Spleen (tissue), 13 donors: ENCODE measurements at places on chromosomes 16 and 17.

DNA sequence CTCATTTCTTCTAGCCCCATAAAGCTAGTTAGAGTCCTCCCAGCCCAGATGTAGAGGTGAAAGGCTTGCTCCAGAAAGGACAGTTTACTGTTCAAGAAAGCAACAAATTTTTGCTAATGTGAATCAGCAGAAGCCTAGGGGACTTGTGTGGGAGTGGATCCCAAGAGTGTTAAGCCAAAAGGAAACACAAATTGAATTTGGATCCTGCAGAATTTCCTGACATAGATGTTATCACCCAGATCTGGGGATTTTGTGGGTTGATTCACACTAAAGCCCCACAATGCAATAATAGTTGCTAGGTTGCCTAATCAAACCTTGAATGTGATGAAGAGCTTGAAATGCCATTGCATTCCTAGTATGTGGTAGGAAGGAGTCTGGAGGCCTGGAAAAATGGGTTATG lies 135.2 kb upstream of the HS3ST3A1 start:
- no peaks in the 10 kb centered on the region for H3K27me3 ChIP-seq
- no peaks in the 10 kb centered on the region for H3K36me3 ChIP-seq
- H3K4me3 ChIP-seq, result no peak overlapping the region
- DNase-seq, result no peak

DNA sequence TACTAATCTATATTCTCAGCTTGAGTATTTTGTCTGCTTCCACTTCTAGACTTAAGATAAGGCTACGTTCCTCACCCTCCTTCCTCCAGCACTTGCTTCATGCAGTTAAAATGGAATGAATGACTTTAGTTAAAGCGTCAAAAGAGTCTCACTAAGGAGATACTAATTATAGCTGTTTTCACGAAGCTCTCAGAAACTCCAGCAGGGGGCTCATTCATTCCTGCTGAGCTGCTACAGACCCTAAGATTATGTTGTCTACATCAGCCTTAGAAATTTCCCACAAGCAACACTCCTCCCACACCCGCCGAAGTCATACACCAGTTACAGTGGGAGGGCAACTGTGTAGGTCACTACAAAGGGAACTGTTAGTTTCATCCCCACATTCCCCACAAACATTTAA lies 57.0 kb upstream of the KIFC3 start:
- peak; percentile 16 for DNase-seq
- no peaks in the 10 kb centered on the region for H3K27me3 ChIP-seq
- peaks cover 19% of the 10 kb centered on the region for H3K4me1 ChIP-seq
- no peak overlapping the region for H3K4me3 ChIP-seq
- no peaks in the 10 kb centered on the region for H3K36me3 ChIP-seq

GRCh38 chr17:65345261-65346005 lies 208.3 kb downstream of the RGS9 start:
- H3K4me3 ChIP-seq, result no peak overlapping the region
- no peaks in the 10 kb centered on the region for H3K4me1 ChIP-seq
- no peak for DNase-seq
- no peaks in the 10 kb centered on the region for H3K27me3 ChIP-seq
- no peaks in the 10 kb centered on the region for H3K36me3 ChIP-seq

DNA sequence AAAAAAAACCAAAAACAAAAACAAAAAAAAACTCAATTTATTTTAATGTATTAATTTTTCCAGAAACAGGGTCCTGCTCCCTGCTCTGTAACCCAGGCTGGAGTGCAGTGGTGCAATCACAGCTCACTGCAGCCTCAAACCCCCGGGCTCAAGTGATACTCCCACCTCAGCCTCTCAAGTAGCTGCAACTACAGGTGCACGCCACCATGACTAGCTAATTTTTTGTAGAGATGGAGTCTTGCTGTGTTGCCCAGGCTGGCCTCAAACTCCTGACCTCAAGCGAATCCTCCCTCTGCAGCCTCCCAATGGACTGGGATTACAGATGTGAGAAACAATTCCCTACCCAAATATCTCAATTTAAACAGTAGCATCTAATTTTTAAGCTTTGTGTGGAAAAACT lies 25.2 kb upstream of the EMP2 start:
- H3K27ac ChIP-seq, result no peak overlapping the region
- DNase-seq, result no peak
- no peaks in the 10 kb centered on the region for H3K36me3 ChIP-seq
- H3K4me3 ChIP-seq, result no peak overlapping the region

GRCh38 chr17:19712436-19713004 lies 3.9 kb downstream of the SLC47A2 start:
- no peaks in the 10 kb centered on the region for H3K36me3 ChIP-seq
- H3K4me1 ChIP-seq, result no peaks in the 10 kb centered on the region
- no peaks in the 10 kb centered on the region for H3K27me3 ChIP-seq
